Heart left ventricle (tissue), 16 donors: ENCODE measurements at places on chromosomes 3 and 15. TPM values are rescaled to one million over a fixed set of nuclear protein-coding genes. Genes with fewer than 3 reads are reported as not detected.

DNA sequence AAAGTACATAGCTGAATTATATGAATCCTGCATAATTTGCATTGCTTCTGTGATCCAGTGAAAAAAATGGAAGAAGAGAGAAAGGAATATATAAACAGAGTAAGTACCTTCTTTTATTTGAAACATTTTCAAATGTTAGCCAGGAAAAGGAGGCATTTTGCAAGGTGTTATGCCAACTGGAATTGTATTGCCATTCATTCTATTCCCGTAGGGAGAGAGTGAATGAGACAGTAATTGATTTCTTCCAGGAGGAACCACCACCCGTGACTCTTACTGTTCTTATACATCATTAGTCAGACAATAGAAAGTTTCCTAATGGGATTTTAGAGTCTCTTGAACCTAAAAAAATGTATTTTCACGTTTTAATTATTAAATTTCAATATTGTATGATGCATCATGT, 324.1 kb upstream of the ALCAM start:
- H3K4me1 ChIP-seq, result no peaks in the 10 kb centered on the region
- no peak overlapping the region for H3K4me3 ChIP-seq
- no peaks in the 10 kb centered on the region for H3K36me3 ChIP-seq
- no peaks in the 10 kb centered on the region for H3K27me3 ChIP-seq

DNA sequence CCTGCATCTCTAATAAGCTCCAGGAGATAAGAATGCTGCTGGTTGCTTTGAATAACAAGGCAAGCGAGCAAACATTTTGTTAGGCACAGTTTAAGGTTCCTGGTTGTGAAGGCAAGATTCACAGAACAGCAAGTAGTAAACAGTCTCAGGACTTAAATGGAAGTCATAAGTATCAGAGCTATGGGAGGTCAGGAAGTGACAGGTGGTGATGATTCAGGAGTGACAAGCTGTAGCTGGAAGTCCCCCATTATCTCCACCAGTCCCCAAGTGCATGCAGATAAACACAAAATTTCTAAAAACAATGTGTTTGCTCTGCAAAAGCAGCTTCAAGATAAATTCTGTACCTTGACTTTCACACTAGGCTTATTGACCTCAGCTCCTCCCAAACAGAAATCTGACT, 3.3 kb downstream of the FETUB start:
- no peaks in the 10 kb centered on the region for H3K27me3 ChIP-seq
- no peak overlapping the region for H3K4me3 ChIP-seq
- no peak overlapping the region for H3K27ac ChIP-seq
- H3K4me1 ChIP-seq, result no peaks in the 10 kb centered on the region
- H3K36me3 ChIP-seq, result no peaks in the 10 kb centered on the region
- DNase-seq, result no peak

GRCh38 chr15:62357431-62357830, 192.3 kb upstream of the C2CD4B start:
- no peak for DNase-seq
- no peak overlapping the region for H3K4me3 ChIP-seq
- no peak overlapping the region for H3K27ac ChIP-seq
- no peaks in the 10 kb centered on the region for H3K36me3 ChIP-seq

- H3K4me1 ChIP-seq, result peaks cover 50% of the 10 kb centered on the region
- H3K27ac ChIP-seq, result no peak overlapping the region
- no peak overlapping the region for H3K4me3 ChIP-seq
- no peaks in the 10 kb centered on the region for H3K27me3 ChIP-seq
- H3K36me3 ChIP-seq, result no peaks in the 10 kb centered on the region
- DNase-seq, result no peak
These were observed 125.8 kb downstream of the LPP start for GRCh38 chr3:188279502-188280335.

The ROPN1B gene
- total RNA-seq, result 2.5 TPM

The LTK gene
- 0.16 TPM for total RNA-seq

The CHRM5 gene
- not detected for total RNA-seq

The TERC gene
- total RNA-seq, result 16.8 TPM

The GOLGA8H gene
- 0.52 TPM for total RNA-seq

The DNAJB11 gene
- total RNA-seq, result 37.7 TPM
